Fibroblast of skin of left biceps (primary cell): ENCODE measurements at places on chromosomes 4 and X.

DNA sequence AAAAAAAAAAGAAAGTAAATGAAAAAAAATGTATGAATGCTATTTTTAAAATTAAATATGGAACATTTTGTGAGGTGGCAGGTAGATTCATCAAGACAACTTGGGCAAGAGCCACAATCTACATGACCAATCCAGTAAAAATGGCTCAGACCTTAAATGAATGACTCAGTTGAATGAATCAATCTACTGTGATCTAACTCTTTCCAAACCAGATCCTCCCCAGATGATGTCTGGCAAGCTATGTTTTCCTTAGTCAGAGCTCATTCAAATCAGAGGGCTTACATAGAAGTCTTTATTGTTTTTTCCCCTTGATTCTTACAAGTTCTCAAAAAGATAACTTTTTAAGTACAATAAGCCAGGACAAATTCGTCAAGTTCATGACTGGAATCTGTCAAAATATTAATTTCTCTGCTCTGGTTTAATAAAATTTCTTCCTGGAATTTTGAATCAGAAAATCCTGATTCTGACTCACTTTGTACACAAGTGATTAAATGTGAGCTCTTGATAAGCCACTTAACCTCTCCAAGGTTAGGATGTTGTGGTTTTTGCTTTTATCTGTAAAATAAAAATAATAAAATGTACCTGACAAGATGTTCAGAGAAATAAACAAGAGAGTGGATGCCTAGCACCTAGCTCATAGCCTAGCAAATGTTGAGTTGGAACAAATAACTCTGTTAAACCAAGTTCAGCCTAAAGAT is 105.6 kb upstream of the SMIM31 start:
- DNase-seq, result no peak

GRCh38 chr4:80008971-80009370 is 64.1 kb downstream of the ANTXR2 start:
- no peak for DNase-seq

DNA sequence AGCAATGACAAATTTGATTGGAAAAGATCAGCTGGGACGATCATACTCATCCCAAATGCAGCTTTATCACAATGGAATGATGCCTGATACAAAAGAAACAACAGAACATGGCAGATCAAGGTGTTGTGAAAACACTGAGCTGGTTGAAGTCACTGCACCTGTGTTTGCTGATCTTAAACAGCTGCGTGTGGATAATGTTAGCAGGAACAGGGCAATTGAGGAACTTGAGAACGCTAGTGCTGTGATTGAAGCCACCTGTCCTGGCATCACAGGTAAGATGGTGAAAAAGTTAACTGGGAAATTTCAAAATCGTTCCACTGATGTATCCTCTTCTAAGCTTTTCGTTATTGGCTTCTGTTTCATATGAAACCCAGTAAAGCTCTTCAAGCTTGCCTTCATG is 27.4 kb upstream of the SOD3 start:
- DNase-seq, result no peak

DNA sequence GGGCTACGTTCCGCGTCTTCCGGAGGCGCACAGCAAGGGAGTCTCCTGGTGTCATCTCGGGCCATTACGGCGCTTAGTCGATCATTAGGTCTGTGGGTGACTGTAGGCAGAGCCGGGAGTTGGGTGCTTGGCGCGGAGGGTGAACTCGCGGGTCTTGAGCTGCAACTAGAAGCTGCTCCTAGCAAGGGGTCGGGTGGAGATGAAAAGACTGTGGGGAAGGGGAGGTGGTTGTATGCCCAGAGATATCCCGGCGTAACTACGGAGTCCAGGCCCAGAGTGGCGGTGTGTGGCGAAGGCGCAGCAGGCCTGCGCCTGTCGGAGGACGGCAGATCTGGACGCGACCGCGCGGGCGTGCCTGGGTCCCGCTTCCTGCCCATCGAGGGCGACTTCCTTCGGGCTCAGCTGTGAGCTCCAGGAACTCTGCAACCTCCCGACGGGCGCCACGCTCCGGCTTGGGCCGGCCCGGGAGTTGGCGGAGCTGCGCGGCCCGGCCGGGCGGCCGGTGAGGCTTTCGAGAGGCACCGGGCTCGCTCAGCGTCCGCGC is 2.7 kb upstream of the NKX3-2 start:
- DNase-seq, result no peak

DNA sequence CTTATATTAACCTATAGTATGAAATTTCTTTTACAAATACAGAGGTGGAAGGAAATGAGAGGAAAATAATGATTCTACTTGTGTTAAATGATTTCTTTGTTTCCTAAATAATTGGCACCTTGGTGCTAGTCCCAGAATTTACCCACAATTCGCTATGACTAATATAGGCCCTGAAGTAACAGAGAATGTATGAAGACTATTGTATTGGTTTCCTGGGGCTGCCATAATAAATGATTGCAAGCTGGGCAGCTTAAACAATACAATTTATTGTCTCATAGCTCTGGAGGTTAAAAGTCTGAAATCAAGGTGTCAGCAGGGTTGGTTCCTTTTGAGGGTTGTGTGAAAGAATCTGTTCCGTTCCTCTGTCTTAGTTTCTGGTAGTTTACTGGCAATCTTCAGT is 74.8 kb upstream of the GPRIN3 start:
- no peak for DNase-seq

DNA sequence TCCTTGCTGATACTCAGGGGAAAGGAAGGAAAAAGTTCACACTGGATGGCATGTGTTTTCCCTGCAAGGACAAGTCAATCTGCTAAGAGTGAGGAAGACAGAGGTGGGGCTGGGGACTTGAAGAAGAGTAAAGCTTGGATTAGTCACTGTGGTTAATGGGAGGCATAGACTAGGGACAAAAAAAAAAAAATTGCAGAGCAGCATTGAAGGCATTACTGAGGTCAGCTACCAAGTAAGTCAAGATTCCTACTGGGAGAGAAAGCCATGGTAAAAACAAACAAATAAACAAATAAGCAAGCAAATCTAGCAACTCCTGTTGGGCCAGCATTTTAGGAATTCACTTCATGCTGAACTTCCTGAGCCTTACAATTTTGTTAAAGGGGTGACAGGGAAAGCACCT is 58.2 kb upstream of the GPC4 start:
- DNase-seq, result no peak
